Activated CD8-positive, alpha-beta T cell treated with anti-CD3 and anti-CD28 coated beads, Interleukin-2, amount 10 ng/mL, durations not matched to agents 7 days and 5 days (primary cell): ENCODE measurements at places on chromosomes 7 and 10.

DNA sequence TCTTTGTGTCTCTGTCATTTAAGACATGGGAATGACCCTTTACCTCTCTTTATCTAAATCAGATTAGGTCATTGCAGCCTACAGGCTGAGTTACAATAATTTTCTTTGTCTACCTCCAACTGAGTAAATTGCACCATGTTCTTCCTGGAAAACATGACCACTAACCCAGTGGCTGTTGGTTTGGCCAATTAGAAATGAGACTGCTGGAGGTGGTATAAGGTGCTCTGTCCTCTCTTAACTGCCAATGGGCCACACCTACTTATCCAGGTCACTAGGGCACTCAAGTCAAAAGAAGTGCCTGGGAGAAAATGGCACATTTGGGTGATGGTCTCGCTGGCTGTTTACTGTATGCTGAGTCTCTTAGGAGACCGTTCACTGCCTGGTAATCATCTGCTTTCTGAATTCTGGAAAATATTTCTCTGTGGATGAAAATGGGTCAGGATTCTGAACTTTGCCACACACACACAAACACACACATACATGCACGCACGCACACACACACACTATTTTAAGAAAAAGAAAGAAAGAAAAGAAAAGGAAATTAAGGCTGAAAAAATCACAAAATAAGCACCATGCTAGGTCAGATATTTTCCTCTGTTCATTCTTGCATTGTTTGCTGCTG is 16.4 kb downstream of the STAMBPL1 start:
- no peak for DNase-seq

DNA sequence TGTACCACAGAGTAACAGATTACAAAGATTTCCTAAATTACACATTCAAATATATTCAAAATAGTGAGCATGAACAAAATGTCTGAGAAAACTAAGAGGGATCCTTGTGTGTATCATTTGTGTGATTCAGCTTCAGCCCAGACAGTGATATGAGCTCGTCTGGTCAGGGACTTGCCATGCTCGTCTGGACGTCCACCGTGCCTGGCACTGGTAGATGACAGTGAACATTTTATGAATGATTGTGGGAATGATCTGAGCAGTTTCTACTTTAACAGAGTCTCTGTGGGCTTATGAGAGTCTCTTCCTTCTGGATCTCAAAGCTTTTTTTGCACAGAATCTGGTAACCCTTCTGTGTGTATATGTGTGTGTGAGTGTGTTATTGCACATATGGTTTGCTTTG is 34.2 kb upstream of the ANKRD2 start:
- no peak for DNase-seq

DNA sequence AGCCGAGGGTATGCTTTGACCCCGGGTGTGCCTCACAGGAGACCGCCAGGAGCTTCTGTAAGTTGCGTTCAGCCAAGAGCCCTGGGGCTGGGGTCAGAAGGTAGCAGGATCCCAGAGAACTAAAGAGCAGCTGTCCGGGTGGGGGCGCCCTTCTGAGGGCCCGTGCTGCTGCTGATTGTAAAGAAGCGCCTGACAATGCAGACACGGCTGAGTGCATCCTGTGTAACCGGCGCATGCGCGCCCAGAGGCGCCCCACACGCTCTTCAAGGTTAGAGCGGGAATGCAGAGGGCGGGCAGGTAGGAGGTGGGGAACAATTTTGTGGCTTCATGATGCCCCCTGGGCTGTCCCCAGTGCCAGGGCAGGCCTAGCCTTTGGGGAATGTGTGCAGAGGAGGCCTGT is 210.2 kb upstream of the CTBP2 start:
- no peak for DNase-seq

GRCh38 chr7:22622116-22622785 is 104.7 kb upstream of the IL6 start:
- DNase-seq = no peak

GRCh38 chr7:76333511-76334101 is 25.2 kb downstream of the YWHAG start:
- DNase-seq = no peak

DNA sequence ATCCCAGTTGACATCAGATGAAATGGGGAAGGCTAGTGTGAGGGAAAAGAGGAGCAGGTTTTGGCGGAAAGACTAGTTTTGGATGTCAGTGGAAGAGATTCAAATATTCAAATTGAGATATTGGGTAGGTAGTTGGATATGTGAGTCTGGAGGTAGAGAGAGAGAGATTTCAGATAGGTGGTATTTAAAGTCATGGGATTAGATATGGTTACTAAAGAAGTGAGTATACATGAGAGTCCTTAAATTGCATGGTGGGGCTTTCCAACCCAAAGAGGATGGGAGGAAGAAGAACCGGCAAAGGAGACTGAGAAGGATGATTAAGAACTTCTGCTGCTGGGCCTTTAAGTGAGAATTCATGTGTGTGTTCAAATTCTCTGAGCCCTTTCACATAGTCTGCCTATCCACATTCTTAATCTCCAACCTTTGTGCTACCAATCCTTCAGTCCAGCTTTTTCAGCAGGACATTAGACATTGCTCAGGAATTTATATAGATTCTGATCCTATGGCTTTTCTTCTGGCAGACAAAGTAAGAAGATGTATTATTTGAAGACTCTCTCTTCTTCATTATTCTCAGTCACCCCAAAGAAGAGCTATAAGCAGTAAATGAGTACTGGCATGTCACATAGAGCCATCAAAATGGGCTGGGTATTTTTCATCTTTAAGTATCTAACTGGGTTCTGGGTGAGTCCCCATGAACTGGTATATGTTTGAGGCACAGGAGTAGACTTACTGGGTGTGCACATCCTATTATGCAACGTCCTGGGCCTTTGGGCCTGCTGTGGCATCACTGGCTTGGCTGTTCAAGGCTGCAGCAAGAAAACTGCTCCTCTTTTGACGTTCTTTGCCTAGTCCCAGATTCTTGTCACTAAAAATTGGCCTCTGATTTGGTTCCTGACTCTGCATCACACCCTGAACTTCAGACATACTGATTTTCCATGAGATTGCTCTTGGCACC is 33.6 kb downstream of the ST7 start:
- DNase-seq = no peak

GRCh38 chr7:82548141-82548688 is 104.6 kb upstream of the CACNA2D1 start:
- DNase-seq = no peak

GRCh38 chr10:12803776-12804175 is 197.7 kb downstream of the CCDC3 start:
- no peak for DNase-seq

DNA sequence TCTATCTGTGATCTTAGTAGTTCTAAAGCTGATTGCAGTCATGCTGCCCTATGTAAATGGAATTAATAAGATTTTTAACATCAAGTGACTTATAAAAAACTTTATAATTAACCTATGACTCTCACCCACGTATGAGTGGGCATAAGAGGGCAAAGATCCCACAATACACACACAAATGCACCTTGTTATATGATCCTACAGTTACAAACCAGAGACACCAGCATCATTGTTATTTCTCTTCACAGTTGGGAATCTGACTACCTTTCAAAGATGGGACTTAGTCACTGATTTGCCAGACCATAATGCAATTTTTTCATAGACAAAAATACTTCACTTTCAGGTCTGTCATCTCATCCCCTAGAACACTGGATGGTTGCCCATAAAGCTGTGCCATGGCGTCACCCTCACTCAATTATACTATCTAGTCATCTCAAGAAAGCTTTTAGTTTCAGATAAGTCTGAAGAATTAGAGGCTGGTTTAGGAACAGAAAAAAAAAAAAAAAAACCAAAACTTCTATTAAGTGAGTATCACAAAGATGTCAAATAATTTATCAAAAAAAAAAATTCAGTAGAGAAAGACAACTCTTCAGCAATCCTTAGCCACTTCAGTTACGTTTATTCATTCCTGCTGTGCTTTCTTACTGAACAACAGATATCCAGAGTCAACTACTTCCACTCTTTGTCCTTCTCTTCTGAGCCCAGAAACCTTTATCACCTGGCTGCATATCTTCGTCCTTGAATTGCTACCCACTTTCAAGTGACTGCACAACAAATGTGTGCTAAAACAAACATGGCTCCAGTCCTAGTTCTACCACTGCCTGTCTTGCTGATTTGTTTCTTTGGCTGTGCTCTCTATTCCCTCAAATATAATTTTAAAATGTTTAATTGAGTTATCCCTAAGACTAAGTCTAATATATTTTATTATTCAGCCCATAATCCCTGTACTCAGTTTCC is 175.0 kb upstream of the CHRM2 start:
- DNase-seq = no peak

- DNase-seq = no peak
These were observed 89.7 kb upstream of the CDK6 start for GRCh38 chr7:92925876-92926696.

GRCh38 chr7:86733783-86734182 is 90.1 kb downstream of the GRM3 start:
- DNase-seq = no peak

GRCh38 chr10:124917428-124918190 is 24.3 kb upstream of the ZRANB1 start:
- DNase-seq = peak; percentile 59

- DNase-seq = no peak
These were observed 14.4 kb downstream of the UBN2 start for GRCh38 chr7:139245401-139245800.

GRCh38 chr10:121324678-121325213 is 273.5 kb downstream of the FGFR2 start:
- DNase-seq = no peak

GRCh38 chr7:21969822-21970221 is 24.1 kb upstream of the CDCA7L start:
- DNase-seq = no peak

DNA sequence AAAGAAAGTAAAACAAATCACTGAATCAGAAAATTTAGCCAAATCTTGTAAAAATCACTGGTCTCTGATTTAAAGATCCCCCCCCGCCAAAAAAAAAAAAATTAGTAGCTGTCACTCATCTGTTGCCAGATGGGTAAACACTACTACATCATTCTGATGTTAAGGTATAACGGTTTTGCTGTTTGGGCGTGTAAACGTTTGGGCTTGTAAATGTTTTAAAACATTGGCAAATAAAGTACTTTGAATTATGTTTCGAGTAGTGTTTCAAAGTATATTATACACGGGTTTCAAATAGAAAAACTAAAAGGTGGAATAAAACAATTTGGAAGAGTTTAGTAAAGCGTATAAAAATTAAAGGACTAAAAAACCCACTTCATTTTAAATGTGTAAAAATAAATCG is 1.5 kb downstream of the TMEM229A start:
- DNase-seq = no peak

- DNase-seq = no peak
These were observed 140.7 kb downstream of the RGS10 start for GRCh38 chr10:119401671-119402395.

- DNase-seq = no peak
These were observed 419.1 kb downstream of the AUTS2 start for GRCh38 chr7:70017357-70017756.
